ENCODE measurements at places on chromosomes 3 and 15. TPM values are rescaled to one million over a fixed set of nuclear protein-coding genes. Genes with fewer than 3 reads are reported as not detected.

The IL17RE gene
- 3.7 TPM for total RNA-seq

The DUOX1 gene
- 0.26 TPM for total RNA-seq

The ZPLD1 gene
- total RNA-seq: 0.60 TPM

The KIF7 gene
- 5.3 TPM for total RNA-seq

The NRROS gene
- not detected for total RNA-seq

The PROS1 gene
- 13.4 TPM for total RNA-seq

The ECE2 gene
- not detected for total RNA-seq

The SSUH2 gene
- total RNA-seq: not detected

DNA sequence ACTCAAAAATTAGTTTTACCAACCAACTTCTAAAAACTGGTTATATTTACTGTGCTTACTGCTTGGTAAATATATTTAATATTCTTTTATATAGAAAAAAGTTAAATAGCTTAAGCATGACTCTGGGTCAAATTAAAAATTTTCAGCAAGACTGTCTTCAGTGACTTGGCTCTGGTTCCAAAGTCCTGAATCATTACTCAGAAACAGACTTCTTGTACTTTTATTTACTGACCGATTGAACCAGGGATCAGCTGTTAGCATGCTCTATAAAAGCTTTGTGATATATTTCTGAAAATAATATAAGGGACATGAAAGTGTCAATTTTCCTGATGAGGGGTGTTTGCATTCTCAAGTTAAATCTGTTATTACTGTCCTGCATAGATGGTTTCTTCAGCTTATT is 164.3 kb downstream of the MCTP2 start:
- no peak overlapping the region for H3K27ac ChIP-seq
- no peaks in the 10 kb centered on the region for H3K27me3 ChIP-seq
- no peaks in the 10 kb centered on the region for H3K36me3 ChIP-seq
- DNase-seq: peak; percentile 12

DNA sequence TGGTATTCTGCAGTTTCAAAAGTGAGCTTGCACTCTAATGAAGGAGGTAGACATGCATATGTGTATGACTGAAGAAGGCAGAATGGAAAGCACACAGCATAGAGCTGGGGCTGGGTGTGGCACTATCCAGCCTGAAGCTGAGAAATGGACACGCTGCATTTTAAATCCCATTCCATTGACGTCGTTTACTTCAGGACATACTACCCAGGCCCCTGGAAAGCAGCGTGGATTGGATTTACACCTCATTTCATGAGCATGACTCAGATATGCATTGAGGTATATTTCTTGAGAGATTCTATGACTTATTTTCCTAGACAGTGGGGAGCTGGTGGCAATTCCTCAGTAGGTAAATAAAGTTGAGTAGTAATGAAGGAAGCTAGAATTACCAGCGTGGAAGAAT is 101.4 kb downstream of the ABI3BP start:
- H3K36me3 ChIP-seq: no peaks in the 10 kb centered on the region
- H3K4me3 ChIP-seq: no peak overlapping the region
- H3K27ac ChIP-seq: no peak overlapping the region
- no peak for DNase-seq
- no peaks in the 10 kb centered on the region for H3K27me3 ChIP-seq

GRCh38 chr3:142501004-142501926 is 53.4 kb upstream of the XRN1 start:
- no peak overlapping the region for H3K4me3 ChIP-seq
- peak; percentile 89 for DNase-seq
- H3K36me3 ChIP-seq: peaks cover 10% of the 10 kb centered on the region

DNA sequence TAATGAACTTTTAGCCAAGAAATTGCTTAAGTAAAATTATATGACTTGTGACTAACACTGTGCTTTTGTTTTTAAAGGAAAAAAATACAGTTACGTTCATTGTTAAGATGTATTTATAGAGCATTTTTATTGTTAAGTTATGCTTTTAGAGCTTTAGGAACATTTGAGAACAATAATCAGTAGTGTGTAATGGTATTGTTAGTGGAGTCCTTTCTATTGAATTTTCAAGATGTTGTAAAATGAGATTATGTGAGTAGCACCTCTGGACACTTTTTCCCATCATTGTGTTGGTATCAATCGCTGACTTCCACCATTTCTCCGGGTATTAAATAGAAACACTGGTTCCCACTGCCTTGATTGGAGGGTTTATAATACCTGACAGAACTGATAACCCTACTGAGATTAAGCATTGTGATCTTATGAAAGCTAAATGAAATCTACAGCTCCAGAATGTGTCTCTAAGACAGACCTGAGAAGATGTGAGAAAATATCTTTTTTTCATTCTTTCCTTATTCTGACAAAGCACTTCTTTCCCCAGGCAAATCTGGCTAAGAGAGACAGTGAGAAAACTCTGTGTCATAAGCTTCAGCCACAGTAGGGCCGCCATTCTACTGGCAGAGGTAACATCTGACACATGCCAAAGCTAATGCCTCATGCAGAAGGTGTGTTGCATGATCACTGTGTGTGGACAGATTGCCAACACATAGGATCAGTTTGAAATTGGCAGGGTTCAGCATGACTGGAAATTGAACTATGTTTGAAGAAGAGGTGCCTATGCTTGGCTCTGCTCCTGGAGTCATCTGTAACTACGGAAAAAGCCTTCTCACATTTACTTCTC is 610.8 kb downstream of the MECOM start:
- no peaks in the 10 kb centered on the region for H3K4me1 ChIP-seq
- H3K4me3 ChIP-seq: no peak overlapping the region
- no peaks in the 10 kb centered on the region for H3K36me3 ChIP-seq
- no peak for DNase-seq
- H3K27ac ChIP-seq: no peak overlapping the region
- H3K27me3 ChIP-seq: no peaks in the 10 kb centered on the region

DNA sequence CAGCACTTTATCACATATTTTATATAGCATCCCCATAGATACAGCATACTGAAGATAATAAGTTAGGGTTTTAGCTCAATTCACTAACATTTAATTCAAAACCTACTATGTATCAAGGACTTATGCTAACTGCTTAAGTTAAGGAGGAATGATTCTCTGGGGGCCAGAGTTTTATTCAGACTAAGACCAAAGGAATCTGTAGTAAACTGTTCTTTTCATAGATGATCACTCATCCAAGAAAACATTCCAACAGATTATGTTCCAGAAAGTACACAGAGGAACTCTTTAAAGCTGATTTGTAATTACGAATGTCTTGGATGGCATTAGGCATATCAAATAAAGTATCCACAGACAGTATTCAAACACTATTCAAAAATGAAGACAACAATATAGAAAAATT is 226.4 kb downstream of the SCAPER start:
- no peak overlapping the region for H3K27ac ChIP-seq
- no peak overlapping the region for H3K4me3 ChIP-seq
- no peaks in the 10 kb centered on the region for H3K36me3 ChIP-seq

DNA sequence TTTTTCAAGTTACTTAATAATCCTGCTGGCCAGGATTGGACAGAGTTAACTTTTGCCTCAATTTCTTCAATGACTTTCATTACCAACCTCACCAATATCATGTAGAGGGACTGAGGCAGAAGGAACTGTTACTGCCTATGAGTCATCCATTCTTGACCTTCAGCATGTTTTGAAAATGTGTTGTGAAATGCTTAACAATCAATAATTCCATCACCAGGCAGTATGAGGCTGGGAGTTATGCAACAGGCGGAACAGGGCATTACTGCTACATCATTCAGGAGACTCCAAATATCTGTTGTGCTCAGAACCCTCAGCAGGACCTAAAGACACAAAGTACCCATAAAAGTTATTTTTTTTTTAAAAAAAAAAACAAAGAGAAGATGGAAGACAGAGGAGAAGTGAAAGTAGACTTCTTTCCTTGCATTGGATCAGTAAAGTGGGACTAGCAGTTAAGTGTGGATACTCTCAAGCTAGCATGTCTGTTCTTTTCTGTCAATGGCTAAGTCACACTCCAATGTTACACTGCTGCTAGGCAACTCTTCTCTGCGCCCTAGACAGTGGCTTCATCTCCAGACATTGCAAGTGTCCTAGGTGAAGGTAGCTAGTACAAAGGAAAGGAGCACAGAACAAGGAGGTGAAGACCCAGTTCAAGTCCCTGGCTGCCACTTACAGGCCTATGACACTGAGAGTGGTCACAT is 184.9 kb upstream of the LPP start:
- DNase-seq: peak; percentile 60
- H3K36me3 ChIP-seq: no peaks in the 10 kb centered on the region
- no peak overlapping the region for H3K4me3 ChIP-seq
- no peaks in the 10 kb centered on the region for H3K4me1 ChIP-seq
- H3K27ac ChIP-seq: no peak overlapping the region

GRCh38 chr15:77239882-77240608 is 169.1 kb upstream of the TSPAN3 start:
- H3K4me3 ChIP-seq: no peak overlapping the region
- no peaks in the 10 kb centered on the region for H3K4me1 ChIP-seq
- no peaks in the 10 kb centered on the region for H3K27me3 ChIP-seq
- peaks cover 3% of the 10 kb centered on the region for H3K36me3 ChIP-seq
- DNase-seq: no peak
- H3K27ac ChIP-seq: no peak overlapping the region

GRCh38 chr3:30827080-30827479 is 67.4 kb downstream of the GADL1 start:
- H3K4me1 ChIP-seq: no peaks in the 10 kb centered on the region
- H3K36me3 ChIP-seq: no peaks in the 10 kb centered on the region
- no peaks in the 10 kb centered on the region for H3K27me3 ChIP-seq
- no peak for DNase-seq
- H3K27ac ChIP-seq: no peak overlapping the region

GRCh38 chr15:69780374-69780773 is 317.3 kb downstream of the TLE3 start:
- H3K4me1 ChIP-seq: peaks cover 8% of the 10 kb centered on the region
- no peak overlapping the region for H3K27ac ChIP-seq
- no peaks in the 10 kb centered on the region for H3K27me3 ChIP-seq

DNA sequence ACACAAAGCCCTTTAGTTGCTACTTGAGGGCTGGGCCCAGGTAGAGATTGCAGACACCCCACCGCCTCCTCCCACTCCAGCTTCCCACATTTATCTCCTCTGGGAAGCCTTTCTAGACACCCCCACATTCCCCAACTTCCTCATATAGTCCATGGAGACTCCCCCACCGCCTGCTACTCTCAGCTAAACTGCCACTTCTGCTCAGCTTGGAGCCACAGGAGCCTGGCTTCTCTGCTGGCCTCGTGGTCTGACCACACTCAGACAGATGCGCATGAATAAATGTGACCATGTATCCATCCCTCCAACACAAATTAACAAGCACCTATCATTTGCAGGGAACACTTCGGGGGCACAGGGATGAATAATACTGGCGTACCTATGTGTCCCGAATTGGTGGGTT is 10.5 kb upstream of the ACSBG1 start:
- peaks cover 5% of the 10 kb centered on the region for H3K27me3 ChIP-seq
- H3K4me3 ChIP-seq: no peak overlapping the region
- no peaks in the 10 kb centered on the region for H3K4me1 ChIP-seq
- H3K27ac ChIP-seq: no peak overlapping the region
- H3K36me3 ChIP-seq: no peaks in the 10 kb centered on the region

GRCh38 chr3:54040476-54040875 is 81.9 kb upstream of the CACNA2D3 start:
- no peaks in the 10 kb centered on the region for H3K27me3 ChIP-seq
- H3K27ac ChIP-seq: no peak overlapping the region
- DNase-seq: no peak
- no peaks in the 10 kb centered on the region for H3K36me3 ChIP-seq
- H3K4me3 ChIP-seq: no peak overlapping the region

GRCh38 chr3:150227839-150228238 is 180.3 kb upstream of the TSC22D2 start:
- H3K36me3 ChIP-seq: no peaks in the 10 kb centered on the region
- H3K27me3 ChIP-seq: no peaks in the 10 kb centered on the region
- DNase-seq: no peak
- no peak overlapping the region for H3K27ac ChIP-seq
- peaks cover 5% of the 10 kb centered on the region for H3K4me1 ChIP-seq

GRCh38 chr15:31272558-31273257 is 53.9 kb upstream of the KLF13 start:
- H3K27ac ChIP-seq: no peak overlapping the region
- DNase-seq: no peak
- H3K4me3 ChIP-seq: no peak overlapping the region

GRCh38 chr3:84980011-84980410 is 21.2 kb downstream of the CADM2 start:
- H3K27me3 ChIP-seq: no peaks in the 10 kb centered on the region
- no peak overlapping the region for H3K27ac ChIP-seq
- H3K4me1 ChIP-seq: no peaks in the 10 kb centered on the region
- no peaks in the 10 kb centered on the region for H3K36me3 ChIP-seq
- no peak for DNase-seq

GRCh38 chr3:145739926-145740325 is 421.1 kb downstream of the PLOD2 start:
- no peak overlapping the region for H3K4me3 ChIP-seq
- H3K27ac ChIP-seq: no peak overlapping the region
- DNase-seq: peak; percentile 4

DNA sequence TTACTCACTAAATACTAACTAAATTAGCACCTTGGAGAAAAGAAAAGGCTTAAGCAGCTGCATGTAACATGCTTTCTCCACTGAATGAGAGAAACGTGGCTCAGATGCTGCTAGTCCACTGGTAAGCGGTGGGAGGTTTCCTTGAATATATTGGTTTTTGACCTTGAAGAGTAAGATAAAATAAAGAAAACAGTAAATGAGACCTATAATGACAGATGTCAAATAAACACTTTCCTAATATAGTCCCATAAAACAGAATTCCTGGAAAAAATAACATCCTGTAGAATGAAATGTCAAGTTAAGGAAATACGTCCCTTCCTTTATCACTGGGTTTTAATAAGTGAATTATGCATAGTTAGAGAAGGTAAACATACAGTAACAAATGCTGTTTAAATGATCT is 215.0 kb downstream of the DPH6 start:
- no peaks in the 10 kb centered on the region for H3K36me3 ChIP-seq
- no peak for DNase-seq
- H3K27ac ChIP-seq: no peak overlapping the region
- H3K4me3 ChIP-seq: no peak overlapping the region

DNA sequence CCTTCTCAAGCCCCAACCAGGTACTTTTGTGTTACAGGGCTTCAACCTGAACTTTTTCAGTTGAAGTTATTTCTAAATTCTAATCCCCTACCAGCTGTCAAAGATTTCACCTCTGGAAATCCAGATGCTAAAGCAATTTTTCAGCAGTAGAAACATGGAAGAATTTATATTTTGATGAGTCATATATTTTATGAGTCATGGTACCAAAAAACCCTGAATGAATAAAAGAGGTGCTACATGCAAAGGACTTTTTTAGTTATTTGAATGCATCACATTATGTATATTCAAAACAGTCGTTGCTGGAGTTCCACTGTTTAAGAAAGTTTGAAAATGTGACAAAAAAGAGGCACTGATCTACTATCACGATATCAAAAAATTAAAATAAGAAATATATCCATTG is 96.0 kb upstream of the ZNF385D start:
- DNase-seq: peak; percentile 14
- H3K27ac ChIP-seq: no peak overlapping the region
- no peaks in the 10 kb centered on the region for H3K27me3 ChIP-seq
- H3K4me1 ChIP-seq: no peaks in the 10 kb centered on the region
- H3K4me3 ChIP-seq: no peak overlapping the region
